Stimulated activated CD8-positive, alpha-beta memory T cell treated with anti-CD3 and anti-CD28 coated beads, Interleukin-4, amount 100 ng/mL, for 4 hours (primary cell): ENCODE measurements at places on chromosomes 3 and 15.

GRCh38 chr3:141288336-141288990 is 56.8 kb downstream of the PXYLP1 start:
- no peak for DNase-seq

- DNase-seq, result no peak
Measured at GRCh38 chr3:64987726-64988125, 299.9 kb upstream of the ADAMTS9 start.

GRCh38 chr15:100020189-100020588 is 287.0 kb upstream of the LYSMD4 start:
- DNase-seq, result no peak

DNA sequence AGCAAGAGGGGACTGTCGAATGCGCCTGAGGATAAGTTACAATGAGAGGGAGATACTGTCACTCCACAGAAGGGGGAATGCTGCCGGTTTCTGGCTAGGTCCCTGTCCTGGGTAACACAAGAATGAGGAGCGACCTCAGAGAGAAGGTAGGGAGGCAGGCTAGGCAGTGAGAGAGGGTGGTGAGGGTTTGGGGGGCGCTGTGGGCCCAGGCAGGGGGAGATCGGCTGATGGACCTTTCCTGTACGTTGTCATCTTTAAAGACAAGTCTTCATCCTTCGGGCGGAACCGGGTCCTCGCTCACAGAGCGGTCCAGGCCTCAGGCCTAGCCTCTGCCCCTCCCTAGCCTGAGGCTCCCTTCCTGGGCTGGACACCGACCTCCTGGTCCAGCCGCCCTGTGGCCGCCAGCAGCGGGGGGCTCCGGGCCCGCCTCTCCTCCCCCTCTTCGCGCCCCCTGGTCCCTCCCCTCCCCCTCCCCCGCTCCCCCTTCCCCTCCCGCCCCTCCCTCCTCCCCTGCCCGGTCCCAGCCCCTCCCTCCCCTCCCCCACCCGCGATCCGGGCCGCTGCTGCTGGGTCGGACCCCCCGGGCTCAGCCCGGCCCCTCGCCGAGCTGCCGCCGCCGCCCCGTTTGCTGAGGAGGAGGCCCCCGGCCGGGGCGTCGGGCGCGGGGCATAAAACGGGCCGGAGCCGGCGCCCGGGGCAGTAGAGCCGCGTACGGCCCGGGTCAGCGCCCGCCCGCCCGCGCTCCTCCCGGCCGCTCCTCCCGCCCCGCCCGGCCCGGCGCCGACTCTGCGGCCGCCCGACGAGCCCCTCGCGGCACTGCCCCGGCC is at the start of gene CHRD:
Gene CHRD (plus strand): TSS at position 697 of the 827 bp plus-strand sequence. CDS start 265 bp downstream, outside the sequence.
- no peak for DNase-seq
